Renal pelvis (tissue), 12 donors: ENCODE measurements at places on chromosomes 1 and 21. TPM values are rescaled to one million over a fixed set of nuclear protein-coding genes. Genes with fewer than 3 reads are reported as not detected.

- peak; percentile 15 for DNase-seq
Observed at GRCh38 chr1:64839732-64840405, 95.0 kb downstream of the RAVER2 start.

GRCh38 chr1:73104749-73105148, 822.4 kb upstream of the NEGR1 start:
- DNase-seq: no peak

DNA sequence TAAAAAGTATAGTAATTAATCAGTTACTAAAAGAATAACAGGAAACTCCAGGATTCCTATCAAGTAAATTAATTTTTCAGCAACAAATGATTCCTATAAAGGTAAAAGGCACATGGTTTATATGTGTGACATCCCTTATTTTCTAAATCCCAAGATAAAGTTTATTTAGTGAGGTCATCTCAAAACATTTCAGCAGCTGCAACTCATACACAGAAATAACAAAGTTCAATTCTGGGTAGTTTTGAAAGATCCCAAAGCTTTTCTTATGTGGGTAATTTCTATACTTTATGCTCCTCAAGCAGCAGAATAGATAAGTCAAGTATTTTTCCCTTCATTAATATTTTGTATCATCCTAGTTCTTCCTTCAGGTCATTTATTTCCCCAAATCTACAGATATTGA, 117.7 kb downstream of the EIF4G3 start:
- DNase-seq: no peak

DNA sequence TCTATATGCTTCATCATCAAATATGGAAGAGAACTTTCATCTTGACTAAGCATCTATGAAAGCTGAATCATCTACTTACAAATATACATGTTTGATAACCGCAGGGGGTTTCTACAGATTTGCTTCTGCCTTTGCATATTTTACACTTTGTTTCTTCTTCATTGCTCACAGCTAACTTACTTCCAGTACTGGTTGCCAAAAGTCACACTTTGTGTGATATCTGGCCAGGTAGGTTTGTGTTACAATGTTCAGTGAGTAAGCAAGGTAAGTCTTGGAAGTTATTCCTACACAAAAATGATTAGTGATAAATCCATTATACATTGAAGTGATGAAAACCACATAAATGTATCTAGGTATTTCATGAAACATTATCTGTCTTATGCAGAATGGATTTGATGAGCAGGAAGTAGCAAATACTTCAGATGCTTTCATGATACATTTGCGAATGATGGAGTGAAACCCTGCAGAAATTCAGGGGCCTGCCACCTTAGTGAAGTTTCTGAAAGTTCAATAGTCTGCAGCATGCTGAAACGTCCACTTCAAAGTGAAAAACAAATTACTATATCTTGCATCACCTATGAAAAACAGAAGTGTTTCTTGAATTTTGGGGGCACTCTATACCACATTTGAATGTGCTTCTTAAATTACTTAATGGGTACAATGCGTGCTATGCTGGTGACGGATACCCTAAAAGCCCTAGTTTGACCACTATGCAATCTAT, 187.3 kb downstream of the ATP6V1G3 start:
- DNase-seq: no peak

- no peak for DNase-seq
Observed at GRCh38 chr1:245398180-245398579, 243.4 kb downstream of the KIF26B start.

DNA sequence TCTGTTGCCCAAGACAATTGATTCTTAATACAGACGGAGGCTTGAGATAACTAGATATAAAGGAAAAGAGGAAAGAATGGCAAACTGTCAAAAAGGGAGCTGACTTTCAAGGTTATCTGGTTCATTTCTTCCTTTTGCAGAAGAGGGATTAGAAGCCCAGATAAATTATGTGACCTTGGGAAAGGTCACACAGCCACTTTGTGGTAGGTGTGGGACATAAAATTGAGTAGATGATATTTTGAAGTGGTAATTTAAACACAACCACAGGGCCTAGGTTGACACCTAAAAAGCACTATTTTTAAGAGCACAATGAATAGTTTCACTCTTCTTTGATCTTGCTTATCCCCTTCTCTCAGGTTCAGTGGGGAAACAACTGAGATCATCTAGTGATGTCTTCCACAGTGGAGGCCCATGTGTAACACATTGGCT, 16.9 kb upstream of the KIAA0040 start:
- no peak for DNase-seq

GRCh38 chr1:30417001-30417700, 306.2 kb downstream of the MATN1 start:
- DNase-seq: no peak

DNA sequence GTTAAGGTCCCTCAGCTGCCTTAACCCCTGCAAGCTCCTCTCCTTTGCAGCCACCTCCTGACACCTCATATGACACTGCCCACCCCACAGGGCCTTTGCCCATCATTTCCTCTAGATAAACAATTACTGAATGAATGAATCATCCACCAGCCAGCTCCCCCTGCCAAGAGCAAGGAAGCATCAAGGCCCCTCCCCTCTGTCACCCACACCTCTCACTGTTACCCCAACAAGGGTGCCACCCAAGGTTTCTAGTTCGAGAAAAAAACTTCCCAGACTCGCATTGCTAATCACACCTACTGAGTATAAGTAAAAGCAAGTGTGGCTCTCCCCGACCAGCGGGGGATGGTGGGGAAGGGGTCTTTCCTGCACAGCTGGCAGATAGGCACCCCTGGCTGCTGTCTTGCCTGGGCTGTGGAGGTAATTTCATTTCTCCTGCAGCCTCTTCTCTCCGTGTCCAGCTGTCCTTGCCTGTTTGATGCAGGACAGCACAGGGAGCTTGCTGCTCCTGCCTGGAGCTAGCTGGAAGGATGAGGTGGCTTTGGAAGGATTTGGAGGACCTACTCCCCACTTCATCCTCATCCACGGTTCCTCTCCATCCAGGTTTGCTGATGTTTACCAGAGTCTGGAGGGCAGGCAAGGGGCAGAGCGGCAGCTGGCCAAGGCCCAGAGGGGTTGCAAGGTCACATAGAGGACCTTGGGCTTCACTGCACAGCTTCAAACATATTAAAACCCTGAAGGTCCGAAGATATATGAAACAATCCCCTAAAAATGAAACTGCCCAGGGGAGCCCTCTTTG, 33.1 kb upstream of the LBR start:
- DNase-seq: no peak

DNA sequence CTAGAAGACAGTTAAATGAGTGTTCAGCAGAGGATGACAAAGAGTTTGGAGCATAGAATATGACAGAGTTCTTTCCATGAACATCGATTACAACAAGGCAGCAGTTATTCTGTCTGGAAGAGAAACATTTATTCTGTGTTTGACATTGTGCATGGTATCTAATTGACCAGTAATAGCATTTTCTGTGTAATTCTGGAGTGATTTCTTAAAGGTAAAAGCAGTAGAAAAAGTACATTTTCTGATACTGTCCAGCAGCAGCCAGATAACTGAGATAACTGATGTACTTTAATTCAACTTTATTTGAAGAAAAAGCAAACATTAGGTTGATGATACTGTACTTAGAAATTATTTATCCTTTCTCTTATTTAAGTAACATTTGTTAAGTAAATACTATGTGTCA, 497.1 kb downstream of the AGBL4 start:
- DNase-seq: no peak

- DNase-seq: no peak
Observed at GRCh38 chr1:218499011-218499691, 154.0 kb downstream of the TGFB2 start.

Gene LRRC38
- polyA plus RNA-seq: not detected

Gene CXADR
- polyA plus RNA-seq: 41.7 TPM

Gene MATN1
- 0.30 TPM for polyA plus RNA-seq

Gene TMCO2
- polyA plus RNA-seq: not detected

Gene SHISAL2A
- polyA plus RNA-seq: 2.7 TPM

Gene LCE1C
- not detected for polyA plus RNA-seq

Gene FTCD
- 61.9 TPM for polyA plus RNA-seq

Gene PKP1
- polyA plus RNA-seq: 0.12 TPM

Gene SYPL2
- 9.4 TPM for polyA plus RNA-seq
